Neural crest cell (in vitro differentiated cells): ENCODE measurements at places on chromosomes 6 and 20. TPM values are rescaled to one million over a fixed set of nuclear protein-coding genes. Genes with fewer than 3 reads are reported as not detected.
A peak's percentile ranks its signal among the peaks of the same experiment; 100 is the strongest.

The HMGCLL1 gene
- total RNA-seq: 0.73 and 0.75 TPM in 2 replicates

The PRRT1 gene
- 3.1 and 4.1 TPM in 2 replicates for total RNA-seq

The TBC1D32 gene
- total RNA-seq: 11.3 and 13.6 TPM in 2 replicates

The BANF2 gene
- not detected in 2 replicates for total RNA-seq

The JPH2 gene
- total RNA-seq: 0.07 TPM in 1 of 2 replicates, not detected in the other

The COL12A1 gene
- 50.2 and 51.1 TPM in 2 replicates for total RNA-seq

The TTPAL gene
- total RNA-seq: 20.6 and 22.3 TPM in 2 replicates

The GTSF1L gene
- not detected in 2 replicates for total RNA-seq

The LGSN gene
- total RNA-seq: not detected in 2 replicates

The SNRPB2 gene
- 94.7 and 95.9 TPM in 2 replicates for total RNA-seq

The RAET1E gene
- not detected in 2 replicates for total RNA-seq

The C6orf132 gene
- 0.14 and 0.26 TPM in 2 replicates for total RNA-seq

The SLC22A2 gene
- not detected in 2 replicates for total RNA-seq

DNA sequence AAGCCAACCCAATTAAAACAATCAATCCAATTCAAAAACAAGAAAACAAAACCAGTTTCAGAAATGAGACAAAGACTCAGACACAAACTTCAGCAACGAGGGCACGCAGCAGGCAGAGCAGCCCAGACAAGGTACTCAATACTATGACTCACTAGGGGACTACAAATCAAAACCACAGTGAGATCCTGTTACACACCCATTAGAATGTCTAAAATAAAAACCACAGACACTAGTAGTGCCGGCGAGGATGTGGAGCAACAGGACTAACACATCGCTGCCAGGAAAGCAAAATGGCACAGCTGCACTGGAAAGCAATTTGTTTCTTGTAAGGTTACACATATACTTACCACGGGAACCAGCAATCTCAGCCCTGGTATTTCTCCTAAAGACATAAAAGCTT is 28.4 kb upstream of the MAS1L start:
- no peak for DNase-seq

GRCh38 chr6:119274197-119274595 is 75.4 kb downstream of the MAN1A1 start:
- no peak for DNase-seq

DNA sequence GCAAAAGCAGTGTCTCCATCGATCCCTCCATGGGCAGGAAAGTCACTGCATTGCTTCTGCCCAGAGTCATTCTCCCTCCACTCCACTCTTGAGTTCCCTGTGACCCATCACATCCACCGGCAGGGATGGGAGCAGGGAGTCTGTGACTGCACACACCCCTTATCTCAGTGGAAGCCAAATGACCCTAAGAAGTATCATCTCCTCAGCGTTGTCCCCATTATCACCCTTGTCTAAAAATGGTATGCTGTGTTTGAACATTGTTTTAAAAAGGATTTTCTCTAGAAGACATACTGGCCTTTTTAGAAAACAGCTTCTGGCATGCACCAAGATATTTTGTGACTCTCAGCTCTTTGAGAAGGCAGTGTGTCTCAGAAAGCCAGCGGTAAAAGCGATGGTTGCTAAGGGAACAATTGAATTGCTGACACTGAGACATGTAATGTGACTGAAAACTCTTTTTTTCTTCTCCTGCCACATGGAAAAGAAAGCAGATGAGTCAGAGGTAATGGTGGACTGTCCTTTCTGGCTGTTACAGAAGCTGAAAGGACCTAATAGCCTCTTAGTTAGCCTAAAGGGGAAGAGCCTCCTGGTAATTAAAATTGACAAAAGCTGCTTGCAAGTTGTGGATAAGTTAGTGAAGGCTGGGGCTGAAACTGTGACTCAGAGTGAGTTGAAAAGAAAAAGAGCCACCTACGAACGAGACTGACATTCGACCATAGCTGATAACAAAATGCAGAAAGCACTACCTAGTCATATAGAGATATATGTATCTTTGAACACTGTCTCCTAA is 120.5 kb downstream of the MAP3K7 start:
- DNase-seq: no peak

- no peak for DNase-seq
Measured at GRCh38 chr6:147950623-147950987, 392.0 kb upstream of the SASH1 start.

GRCh38 chr6:121436960-121437850 is 1.8 kb downstream of the GJA1 start:
- DNase-seq: peak; percentile 55

DNA sequence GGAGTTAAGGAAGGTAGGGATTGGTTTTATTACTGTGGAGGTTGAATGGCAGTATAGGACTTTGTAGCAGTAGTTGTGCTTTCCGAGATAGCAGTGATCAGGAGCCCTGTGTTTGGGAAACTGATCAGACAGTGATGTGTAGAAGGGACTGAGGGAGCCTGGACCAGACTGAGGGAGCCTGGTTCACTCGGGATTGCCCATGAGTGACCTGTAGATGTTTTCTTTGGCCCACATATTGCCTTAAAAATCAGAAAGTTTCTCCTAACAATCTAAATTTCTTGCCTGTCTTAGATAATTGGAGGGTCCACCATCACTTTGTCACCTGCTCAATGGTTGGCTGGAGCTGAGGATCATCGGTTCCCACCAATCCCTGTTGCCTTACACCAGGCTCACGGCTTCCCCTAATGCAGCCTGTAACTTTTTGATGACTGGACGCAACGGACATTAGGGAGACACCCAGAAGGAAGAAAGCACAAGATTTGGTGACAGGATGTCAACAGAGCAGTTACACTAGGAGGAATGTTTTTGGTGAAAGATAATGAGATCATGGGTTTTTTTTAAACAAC is 1.1 kb downstream of the CDS2 start:
- DNase-seq: no peak

GRCh38 chr6:109503327-109504224 is 20.6 kb upstream of the ZBTB24 start:
- no peak for DNase-seq

DNA sequence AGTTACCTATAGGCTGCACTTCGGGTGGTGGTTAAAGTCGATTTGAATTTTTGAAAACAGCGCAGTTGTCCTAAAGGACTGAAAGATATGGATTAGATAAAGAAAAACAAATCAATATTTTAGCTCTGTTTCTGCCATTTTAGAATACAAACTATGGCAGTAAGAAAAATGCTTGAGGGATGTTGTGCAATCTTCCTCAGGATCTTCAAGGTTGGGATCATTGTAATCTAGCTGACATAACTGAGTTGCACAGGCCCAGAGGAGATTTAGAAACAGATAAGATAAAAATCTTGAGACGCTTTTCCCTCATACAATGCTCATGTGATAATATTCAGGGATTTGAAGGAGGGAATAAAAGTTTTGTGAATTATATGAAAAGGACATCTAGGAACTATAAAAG is 926 bp downstream of the PEX3 start:
- no peak for DNase-seq

- no peak for DNase-seq
Measured at GRCh38 chr6:170158296-170159021, 132.4 kb downstream of the DLL1 start.

GRCh38 chr6:158109748-158110147 is 58.3 kb downstream of the SERAC1 start:
- no peak for DNase-seq

DNA sequence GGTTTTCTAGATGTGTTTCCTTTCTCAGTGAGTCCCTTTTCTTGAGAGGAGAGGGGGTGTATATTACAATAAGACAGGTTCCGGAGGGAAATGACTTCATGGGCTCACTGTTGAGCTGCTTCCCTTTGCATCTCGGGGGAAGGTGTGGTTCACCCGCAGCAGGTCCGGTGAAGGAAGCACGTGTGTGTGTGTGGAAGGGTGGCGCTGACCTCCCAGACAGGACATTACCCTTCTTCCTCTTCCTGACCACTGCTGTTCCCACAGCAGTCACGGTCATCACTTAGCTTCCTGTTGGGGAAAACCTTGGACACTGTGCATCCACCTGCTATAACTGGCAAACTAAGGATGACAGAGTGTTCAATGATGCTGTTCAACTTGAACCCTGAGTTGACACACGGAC is 83.6 kb downstream of the PLEKHG1 start:
- DNase-seq: no peak

DNA sequence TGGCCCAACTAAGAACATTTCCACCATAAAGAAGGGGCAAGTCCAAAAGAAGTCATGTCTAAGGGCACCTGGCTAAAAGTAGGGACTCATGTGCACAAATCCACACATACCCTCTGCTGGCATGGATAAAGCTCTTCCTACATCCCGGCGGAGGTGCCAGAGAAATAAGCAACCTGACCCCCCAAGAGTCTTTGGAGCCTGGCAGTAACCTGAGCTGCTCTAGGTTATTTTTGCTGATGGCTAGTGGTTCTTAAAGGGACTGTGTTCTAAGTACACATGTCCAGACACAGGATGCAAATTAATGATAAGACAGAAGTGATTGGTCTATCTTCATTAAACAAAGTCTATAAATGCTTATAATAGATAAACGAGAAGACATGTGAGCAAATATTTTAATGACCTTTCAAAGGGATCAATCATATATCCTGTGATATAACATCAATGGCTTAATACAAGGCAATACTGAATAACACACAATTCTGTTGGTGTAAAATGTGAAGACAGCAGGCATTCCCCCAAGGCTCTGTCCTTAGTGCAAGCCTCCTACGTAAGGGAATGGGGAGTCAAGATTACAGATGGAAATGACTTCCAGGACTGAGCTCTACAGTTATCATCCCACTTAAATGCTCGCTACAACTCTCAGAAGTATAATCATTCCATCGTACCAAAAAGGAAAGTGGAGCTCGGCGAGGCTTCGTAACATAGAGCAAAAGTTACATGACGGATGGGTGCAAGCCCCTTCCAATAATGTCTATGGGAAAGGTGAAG is 52.5 kb downstream of the HIVEP2 start:
- no peak for DNase-seq

GRCh38 chr6:106700581-106700980 is 71.2 kb downstream of the QRSL1 start:
- DNase-seq: no peak

DNA sequence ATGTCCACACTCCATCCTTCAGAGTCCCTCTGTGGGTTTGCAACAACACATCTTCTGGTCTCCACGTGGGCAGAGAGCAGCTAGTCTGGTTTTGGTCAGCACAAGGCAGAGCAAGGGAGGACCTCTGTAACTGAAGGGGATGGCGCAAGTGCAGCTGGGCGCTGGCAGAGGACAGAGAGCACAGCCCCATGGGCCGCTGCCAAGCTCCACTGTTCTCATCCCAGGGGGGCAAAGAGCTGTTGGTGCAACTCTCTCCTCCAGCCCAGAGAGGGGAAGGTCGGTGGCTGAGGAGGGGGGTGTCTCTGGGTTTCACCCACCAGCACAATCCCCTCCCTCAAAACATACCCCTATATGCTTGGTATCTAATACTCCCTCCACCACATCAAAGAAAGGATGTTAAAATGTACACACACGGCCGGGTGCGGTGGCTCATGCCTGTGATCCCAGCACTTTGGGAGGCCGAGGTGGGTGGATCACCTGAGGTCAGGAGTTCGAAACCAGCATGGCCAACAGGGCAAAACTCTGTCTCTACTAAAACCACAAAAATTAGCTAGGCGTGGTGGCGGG is 9.1 kb downstream of the ATP9A start:
- no peak for DNase-seq

DNA sequence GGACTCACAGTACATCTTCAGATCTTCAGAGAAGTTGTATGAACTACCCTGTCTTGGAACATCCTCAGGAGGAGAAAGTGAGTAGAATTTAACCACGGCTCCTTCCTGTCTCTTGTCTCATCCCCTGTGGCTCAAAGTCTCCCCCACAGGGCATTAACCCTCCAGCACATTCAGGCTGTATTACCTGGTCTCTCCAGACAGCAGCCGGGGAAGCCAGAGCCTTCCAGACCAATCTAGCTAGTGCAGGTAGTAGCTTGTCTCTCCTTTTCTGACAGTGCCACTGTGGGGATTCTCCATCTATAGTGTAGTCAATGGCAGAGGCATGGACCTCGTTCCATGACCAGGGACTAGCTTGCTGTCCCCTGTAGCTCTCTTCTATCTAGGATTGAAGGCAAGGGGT is 16.9 kb upstream of the ELMO2 start:
- DNase-seq: no peak

DNA sequence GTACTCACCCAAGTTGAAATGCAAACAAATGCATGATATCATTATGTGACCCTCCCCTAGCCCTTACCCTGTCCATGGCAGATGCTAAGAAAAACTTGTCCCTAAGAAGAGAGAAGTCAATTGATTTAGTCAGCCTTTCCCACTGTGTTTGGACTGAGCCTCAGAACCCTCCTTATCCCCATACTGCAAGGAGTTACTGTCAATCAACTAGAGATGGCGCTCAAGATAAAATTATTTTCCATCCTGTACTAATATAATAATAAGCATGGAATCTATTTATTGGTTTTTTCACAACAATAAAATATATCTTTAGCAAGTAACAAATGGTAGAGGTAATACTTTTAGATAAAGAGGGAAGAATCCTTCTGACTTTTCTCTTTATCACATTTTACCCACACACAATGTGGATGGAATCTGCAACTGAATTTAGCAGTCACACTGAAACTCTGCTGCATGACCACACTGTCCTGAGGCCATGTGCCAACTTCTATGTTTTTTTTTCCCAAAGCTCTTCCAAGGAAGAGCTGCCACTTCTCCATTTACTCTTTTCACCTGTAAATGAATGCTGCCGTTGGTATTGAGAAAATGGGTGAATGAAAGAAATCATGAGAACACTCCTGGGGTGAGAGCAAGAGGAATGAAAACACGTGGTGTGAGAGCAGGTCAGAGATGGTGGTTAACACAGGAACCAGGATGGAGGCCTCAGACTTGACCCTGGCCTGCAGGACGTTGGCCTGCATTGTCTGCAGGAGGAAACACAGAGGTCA is 10.5 kb downstream of the NT5E start:
- DNase-seq: no peak

DNA sequence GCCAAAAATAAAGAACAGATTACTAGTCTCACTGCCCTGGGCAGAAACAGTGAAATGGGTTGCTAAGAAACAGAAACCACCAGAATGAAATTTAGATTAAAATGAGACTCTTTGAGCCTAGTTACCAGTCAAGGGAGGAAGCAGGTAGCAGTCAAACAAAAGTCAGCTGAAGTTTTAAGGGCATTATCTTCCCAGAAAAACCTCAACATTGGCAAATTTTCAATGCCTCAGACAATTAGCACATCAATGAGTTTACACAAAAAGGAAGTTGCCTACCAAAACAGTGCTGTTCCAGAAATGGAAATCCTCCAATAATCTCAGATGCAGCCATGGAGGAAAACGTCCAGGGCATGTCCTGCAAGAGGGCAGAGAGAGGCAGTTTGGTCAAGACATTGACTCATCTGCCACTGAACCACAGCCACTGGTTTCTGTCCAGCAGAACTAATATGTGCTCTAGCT is 399.7 kb upstream of the ADGRB3 start:
- DNase-seq: no peak

GRCh38 chr6:14321992-14322772 is 204.6 kb downstream of the CD83 start:
- no peak for DNase-seq

- no peak for DNase-seq
Measured at GRCh38 chr6:122829456-122829855, 40.4 kb downstream of the SMPDL3A start.

GRCh38 chr6:17721671-17722070 is 14.9 kb upstream of the NUP153 start:
- DNase-seq: no peak

- DNase-seq: no peak
Measured at GRCh38 chr6:34316431-34317171, 67.8 kb upstream of the SMIM29 start.
